ENCODE measurements at places on chromosomes 5 and 9. TPM values are rescaled to one million over a fixed set of nuclear protein-coding genes. Genes with fewer than 3 reads are reported as not detected.

DNA sequence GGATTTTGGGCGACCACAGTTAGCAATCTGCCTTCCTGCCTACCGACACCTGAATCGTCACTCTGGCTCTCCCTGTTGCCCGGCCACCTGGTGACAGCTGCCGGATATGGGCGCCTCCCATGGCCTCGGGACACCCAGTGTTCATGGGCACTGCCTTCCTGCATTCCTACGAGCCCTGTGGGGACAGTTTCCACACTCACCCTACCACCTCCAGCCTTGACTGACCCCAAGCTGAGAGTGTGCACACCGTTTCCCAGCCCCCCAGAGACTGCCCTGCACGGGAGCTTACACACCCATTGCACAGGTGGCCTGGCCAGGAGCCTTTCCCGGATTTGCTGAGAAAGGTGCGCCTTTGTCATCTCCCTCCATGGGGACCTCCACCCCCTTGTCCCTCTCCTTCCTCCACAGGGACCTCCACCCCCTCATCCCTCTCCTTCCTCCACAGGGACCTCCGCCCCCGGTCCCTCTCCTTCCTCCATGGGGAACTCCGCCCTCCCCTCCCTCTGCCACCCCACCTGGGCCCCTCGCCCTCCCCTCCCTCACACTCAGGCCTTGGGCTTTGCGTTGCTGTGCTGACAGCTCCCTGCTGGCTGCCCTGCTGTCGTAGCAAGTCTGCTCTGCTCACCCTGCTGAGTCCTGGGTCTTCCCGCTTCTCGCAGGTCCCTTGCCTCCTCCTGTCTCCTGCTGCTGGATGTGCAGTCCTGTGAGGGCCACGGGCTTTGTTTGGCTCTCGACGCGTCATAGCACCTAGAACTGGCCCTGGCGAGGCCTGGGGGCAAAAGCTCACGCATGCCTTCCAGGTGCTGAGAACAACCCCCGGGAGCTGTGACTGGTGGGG is 48.4 kb downstream of the MRPL36 start:
- DNase-seq, result no peak

GRCh38 chr5:16018970-16019369 is 160.6 kb downstream of the MARCHF11 start:
- DNase-seq, result no peak

GRCh38 chr5:3226196-3226920 is 369.3 kb upstream of the IRX1 start:
- no peak for DNase-seq

DNA sequence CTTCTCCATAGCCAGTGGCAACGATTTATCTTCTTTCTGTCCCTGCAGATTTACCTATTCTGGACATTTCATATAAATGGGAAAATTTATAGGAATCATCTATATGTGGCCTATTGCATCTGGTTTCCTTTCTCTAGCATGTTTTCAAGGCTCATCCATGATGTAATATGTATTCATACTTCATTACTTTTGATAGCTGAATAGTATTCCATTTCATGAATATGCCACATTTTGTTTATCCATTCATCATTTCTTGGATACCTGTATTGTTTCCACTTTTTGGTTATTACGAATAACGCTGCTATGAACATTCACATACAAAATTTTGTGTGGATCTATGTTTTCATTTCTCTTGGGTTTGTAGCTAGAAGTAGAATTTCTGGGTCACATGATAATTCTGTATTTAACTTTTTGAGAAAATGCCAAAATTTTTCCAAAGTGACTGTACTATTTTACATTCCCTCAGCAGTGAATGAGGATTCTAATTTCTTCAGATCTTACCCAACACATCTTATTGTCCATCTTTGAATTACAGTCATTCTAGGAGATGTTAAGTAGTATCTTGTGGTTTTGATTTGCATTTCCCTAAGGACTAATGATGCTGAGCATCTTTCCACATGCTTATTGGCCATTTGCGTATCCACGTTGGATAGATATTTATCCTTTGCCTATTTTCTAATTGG is 3.6 kb downstream of the IARS1 start:
- no peak for DNase-seq

DNA sequence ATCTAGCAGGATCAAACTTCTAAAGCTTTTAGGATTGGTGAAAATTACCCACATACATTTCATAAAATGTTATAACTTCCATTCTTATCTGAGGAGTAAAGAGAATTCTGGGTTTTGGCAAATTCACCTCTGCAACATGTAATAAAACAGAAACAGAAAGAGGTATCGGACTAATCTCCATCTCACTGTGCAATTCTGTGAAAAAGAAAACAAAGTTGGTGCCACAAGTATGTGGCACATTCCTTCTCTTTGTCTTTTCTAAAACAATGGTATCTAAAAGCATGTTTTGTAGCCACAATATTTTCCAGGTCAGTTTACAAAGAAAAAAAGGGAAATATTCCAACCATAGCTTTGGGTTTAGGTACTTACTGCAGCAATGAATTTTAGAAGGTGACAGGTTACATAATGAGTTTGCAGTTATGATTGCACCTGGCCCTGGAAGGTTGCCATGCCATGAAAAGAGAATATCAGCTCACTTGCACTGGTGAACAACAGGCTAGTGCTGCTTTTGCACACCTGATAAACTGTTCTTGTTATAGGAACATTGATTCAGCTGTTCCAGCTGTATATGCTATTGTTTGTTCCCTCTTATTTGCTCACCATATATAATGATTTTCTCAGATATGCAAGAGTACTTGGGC is 491.3 kb upstream of the MEF2C start:
- DNase-seq, result no peak

- no peak for DNase-seq
These were observed 339.3 kb downstream of the SLIT3 start for GRCh38 chr5:168961681-168962080.

- no peak for DNase-seq
These were observed 2.7 kb upstream of the HSPA5 start for GRCh38 chr9:125243792-125244260.

DNA sequence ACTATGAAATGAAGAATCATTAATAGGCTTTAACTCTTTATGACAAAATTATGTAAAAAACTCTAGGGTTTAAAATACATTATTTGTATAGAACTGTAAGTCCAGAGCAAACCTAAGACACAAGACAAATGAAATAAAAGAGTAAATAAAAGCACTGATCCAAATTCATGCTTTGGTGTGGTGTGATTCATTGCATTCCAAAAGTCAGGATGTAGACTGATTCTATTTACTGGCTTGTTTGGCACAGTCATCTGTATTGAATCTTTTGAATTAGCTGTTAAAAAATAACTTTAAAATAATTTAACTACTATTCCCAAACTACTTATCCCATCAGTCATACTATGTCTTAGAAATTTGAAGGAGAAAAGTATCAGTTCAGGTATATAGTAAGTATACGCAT is 31.1 kb downstream of the IL4 start:
- no peak for DNase-seq

DNA sequence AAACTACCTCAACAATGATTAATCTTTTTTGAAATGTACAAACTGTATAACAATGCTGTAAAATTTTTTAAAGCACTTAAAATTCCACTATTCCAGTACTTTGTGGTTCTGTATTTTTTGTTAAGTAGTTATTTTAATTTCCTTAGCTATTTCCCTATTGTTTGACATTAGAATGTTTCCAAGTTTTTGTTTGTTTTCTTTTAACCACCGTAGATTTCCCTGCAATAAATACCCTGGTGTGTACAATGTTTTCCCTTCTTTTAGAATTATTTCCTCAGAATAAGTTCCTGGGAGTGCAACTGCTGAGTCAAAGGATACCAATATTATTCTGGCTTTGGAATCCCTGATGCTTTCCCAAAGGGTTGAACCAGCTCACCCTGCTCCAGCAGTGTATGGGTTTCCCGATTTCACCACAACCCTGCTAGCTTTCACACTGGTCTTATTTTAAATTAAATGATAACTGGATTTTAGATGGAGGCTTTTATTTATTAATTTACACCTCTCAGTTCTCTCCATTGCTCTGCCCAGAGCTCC is 20.6 kb upstream of the ANGPTL2 start:
- no peak for DNase-seq

- DNase-seq, result no peak
These were observed 121.2 kb downstream of the VAV2 start for GRCh38 chr9:133870598-133871595.

ENHO gene
- total RNA-seq, result 3.3 TPM

SPATA31A3 gene
- total RNA-seq, result not detected

N4BP3 gene
- total RNA-seq, result 4.6 TPM

WDR38 gene
- total RNA-seq, result not detected

TAF1L gene
- total RNA-seq, result under 0.01 TPM
